SJSA1 (cell line): ENCODE measurements at places on chromosomes 12 and 14. TPM values are rescaled to one million over a fixed set of nuclear protein-coding genes. Genes with fewer than 3 reads are reported as not detected.

GRCh38 chr12:89092297-89092696, 260.0 kb downstream of the DUSP6 start:
- no peak for DNase-seq
- no peaks in the 10 kb centered on the region for H3K4me1 ChIP-seq
- H3K27ac ChIP-seq: no peak overlapping the region
- no peaks in the 10 kb centered on the region for H3K27me3 ChIP-seq
- H3K36me3 ChIP-seq: no peaks in the 10 kb centered on the region

KRT83 gene
- not detected in 2 replicates for total RNA-seq

DNA sequence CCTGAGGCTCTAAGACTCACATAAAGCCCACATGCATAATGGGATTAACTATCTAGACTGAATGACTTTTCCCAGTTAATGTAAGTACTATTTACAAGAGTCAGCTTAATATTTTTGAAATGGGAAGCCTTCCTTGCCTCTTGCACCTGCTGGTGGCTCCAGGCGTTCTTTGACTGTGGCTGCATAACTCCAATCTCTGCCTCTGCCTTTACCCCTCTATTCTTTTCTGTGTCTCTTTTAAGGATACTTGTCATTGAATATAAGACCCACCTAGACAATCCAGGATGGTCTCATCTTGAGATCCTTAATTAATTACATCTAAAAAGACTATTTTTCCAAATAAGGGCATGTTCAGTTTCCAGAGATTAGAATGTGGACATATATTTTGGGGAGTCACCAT, 66.9 kb upstream of the PCED1B start:
- DNase-seq: peak; percentile 62
- H3K27me3 ChIP-seq: no peaks in the 10 kb centered on the region
- peaks cover 41% of the 10 kb centered on the region for H3K4me1 ChIP-seq
- H3K27ac ChIP-seq: no peak overlapping the region

- H3K27me3 ChIP-seq: no peaks in the 10 kb centered on the region
- H3K4me3 ChIP-seq: no peak overlapping the region
- peaks cover 11% of the 10 kb centered on the region for H3K4me1 ChIP-seq
- DNase-seq: no peak
Measured at GRCh38 chr14:93072659-93073357, 42.9 kb downstream of the ITPK1 start.

DNA sequence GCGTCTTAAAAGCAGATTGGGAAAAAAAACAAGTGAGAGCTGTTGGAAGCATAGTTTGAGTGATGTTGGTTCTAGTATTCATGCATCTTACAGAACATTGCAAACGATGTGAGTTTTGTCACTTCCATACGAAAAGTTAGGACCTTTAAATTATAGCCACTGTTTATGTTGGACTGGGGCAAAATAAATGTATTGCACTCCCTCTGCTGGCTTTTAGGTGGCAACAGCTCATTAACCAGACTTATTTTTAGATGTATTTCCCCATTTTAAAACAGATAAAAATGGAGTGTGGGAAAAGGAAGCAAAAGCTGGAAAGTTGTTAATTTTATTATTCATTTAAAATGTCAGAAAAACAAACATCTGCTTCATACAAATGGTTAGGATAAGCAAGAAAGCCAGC, 111.9 kb downstream of the LGR5 start:
- no peaks in the 10 kb centered on the region for H3K36me3 ChIP-seq
- H3K27me3 ChIP-seq: no peaks in the 10 kb centered on the region
- DNase-seq: no peak
- H3K4me3 ChIP-seq: no peak overlapping the region

DNA sequence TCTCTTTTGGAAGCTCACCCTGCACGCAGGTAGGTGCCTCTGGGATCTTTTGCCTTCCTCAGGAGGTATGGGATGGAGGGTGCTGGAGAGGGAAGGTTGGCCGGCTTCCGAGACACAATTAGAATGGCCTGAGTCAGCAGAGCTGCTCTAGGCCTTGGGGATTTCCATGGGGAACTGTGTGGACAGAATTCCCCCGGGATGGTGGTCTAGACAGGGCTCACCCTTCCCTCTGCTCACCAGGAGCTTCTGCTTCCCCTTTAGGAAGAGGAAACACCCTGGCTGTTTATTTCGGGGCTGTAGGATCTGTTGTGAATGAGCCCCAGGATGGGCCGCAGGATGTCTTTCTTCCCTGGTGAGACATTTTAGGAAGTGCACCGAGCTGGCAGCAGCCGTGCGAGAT, 43.7 kb upstream of the TMED10 start:
- peaks cover 9% of the 10 kb centered on the region for H3K4me1 ChIP-seq
- H3K27me3 ChIP-seq: no peaks in the 10 kb centered on the region
- H3K27ac ChIP-seq: no peak overlapping the region

DNA sequence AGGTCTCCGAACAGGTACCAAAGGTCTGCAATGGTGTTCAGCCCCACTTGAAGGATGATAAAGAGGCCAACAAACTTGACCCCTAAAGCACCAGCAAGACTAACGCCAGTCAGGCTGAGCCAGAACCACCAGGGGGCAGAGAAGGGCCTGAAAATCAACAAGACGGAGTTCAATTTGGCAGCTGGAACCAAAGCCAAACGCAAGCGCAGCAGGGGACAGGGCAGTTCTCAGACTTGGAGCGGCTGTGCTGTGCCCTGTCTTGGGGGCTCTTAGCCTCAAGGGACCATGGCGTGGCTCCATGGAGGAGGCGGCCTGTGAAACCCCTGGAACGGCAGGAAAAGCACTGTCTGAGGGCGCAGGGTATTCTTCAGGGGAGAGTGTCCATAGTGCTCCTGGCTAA, 19.6 kb downstream of the POMT2 start:
- DNase-seq: peak; percentile 68
- no peaks in the 10 kb centered on the region for H3K27me3 ChIP-seq
- peaks cover 32% of the 10 kb centered on the region for H3K4me1 ChIP-seq
- no peak overlapping the region for H3K4me3 ChIP-seq
- H3K36me3 ChIP-seq: peaks cover 3% of the 10 kb centered on the region; the same call in 1 of the 2 replicates
- no peak overlapping the region for H3K27ac ChIP-seq

DNA sequence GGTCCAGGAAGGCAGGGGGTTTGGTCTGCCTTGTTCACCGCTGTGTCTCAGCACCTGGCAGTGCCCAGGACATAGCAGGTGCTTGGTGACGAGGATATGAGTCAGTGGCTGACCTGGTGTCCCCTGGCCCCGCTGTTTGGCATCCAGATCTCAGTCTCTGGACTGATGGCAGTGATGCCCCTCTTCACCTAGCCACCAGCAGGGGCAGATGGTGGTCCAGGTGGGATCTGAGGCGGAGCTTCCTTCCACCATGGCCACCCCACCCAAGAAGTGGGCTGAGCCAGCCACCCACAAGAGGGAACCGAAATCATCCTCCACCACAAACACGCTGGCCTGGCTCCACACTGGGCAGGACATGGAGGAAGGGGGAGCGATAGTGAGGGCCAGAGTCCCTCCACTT, 16.1 kb upstream of the SH2B3 start:
- no peak overlapping the region for H3K4me3 ChIP-seq
- no peaks in the 10 kb centered on the region for H3K27me3 ChIP-seq
- DNase-seq: no peak
- H3K27ac ChIP-seq: no peak overlapping the region
- no peaks in the 10 kb centered on the region for H3K36me3 ChIP-seq

DNA sequence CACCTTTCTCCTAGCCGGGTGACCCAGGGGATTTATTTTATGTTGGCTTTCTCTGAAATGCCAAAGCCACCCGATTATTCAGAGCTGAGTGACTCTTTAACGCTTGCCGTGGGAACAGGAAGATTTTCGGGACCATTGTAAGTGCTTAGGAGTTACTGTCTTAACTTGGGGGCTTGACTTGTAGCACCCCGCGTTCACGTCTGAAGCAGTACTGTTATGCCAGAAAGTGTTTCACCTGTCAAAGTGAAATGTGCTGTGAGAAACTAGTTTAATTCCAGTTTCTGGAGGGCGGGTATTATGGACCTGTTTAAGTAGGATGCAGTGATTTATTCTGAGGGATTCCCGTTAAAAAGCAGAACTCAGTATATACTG, 218 bp downstream of the LYSET start:
- H3K36me3 ChIP-seq: peaks cover 28% of the 10 kb centered on the region
- peak overlapping the region; percentile 23 for H3K27ac ChIP-seq
- H3K4me3 ChIP-seq: peak overlapping the region; percentile 73
- peak; percentile 34 for DNase-seq

DNA sequence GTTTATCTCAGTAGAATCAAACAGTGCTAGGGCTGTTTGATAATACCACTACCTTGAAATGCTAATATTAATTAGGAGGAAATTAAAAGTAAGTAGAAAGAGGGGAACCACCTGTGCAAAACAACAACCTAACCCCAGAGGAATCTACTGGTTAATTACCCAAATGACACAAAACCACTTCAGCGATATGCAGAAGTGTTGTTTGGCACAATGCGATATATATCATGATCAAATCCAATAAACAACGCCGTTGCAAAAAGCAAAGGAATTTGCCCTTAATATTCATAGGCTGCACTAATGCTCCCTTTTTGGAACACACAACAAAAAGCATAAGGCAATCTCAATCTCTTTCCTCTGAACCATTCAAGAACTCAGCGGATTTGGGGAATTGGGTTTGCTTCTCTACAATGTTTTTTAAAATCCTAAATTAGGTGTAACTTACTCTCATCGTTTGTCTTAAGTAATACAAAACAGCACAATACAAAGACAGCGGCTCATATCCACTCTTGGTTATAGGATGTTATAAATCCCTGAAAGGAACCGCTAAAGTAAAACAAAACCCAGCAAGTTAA, 1.5 kb downstream of the MAP4K5 start:
- peaks cover 43% of the 10 kb centered on the region for H3K36me3 ChIP-seq
- peaks cover 53% of the 10 kb centered on the region for H3K4me1 ChIP-seq
- peak; percentile 25 for DNase-seq
- H3K27me3 ChIP-seq: no peaks in the 10 kb centered on the region
- H3K4me3 ChIP-seq: peak overlapping the region; percentile 98

DNA sequence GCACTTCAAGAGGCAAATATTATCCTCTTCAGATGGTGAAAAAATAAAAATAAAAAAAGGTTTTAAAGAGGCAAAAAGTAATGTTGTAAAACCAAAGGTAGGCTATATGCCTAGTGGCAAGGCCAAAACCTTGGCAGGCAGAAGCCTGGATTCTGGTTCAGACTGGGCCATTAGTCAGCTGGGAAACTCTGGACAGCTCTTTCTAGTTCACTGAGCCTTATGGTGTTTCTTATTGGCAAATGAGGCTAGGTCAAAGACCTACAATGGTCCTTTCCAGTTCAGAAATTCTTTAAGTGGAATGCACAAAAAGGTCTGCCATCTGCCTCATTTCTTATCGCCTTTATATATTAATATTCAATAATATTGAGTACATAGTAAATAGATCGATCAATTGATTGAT, 44.6 kb downstream of the PTPRB start:
- no peak for DNase-seq
- no peaks in the 10 kb centered on the region for H3K4me1 ChIP-seq
- H3K36me3 ChIP-seq: peaks cover 4% of the 10 kb centered on the region; the same call in 1 of the 2 replicates
- no peak overlapping the region for H3K4me3 ChIP-seq
- H3K27me3 ChIP-seq: no peaks in the 10 kb centered on the region
- H3K27ac ChIP-seq: no peak overlapping the region

- H3K4me1 ChIP-seq: peaks cover 31% of the 10 kb centered on the region
- peaks cover 20% of the 10 kb centered on the region for H3K36me3 ChIP-seq
- DNase-seq: no peak
- H3K27me3 ChIP-seq: no peaks in the 10 kb centered on the region
- H3K4me3 ChIP-seq: peak overlapping the region; percentile 8; the same call in 1 of the 2 replicates
Measured at GRCh38 chr12:96218989-96219678, 25.0 kb downstream of the ELK3 start.

DNA sequence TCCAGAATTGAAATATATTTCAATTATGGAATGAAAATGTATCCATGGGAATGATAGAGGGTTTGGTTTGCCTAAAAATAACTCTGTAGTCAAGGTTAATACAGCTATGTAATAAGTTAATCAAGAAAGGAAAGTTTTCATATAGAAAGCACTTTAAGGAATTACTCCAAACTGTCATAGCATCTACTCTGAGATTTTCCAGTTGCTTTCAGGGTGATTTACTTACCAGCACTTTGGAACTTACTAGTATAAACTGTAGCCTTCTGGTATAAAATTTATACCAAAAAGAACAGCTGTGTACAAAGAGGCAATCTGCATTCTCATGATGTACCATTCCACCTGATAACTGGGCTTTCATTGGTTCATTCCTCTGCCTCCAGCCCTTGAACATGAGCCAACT, 87.1 kb downstream of the ARF6 start:
- DNase-seq: no peak
- no peaks in the 10 kb centered on the region for H3K27me3 ChIP-seq
- H3K27ac ChIP-seq: no peak overlapping the region
- H3K36me3 ChIP-seq: no peaks in the 10 kb centered on the region
- no peak overlapping the region for H3K4me3 ChIP-seq

DNA sequence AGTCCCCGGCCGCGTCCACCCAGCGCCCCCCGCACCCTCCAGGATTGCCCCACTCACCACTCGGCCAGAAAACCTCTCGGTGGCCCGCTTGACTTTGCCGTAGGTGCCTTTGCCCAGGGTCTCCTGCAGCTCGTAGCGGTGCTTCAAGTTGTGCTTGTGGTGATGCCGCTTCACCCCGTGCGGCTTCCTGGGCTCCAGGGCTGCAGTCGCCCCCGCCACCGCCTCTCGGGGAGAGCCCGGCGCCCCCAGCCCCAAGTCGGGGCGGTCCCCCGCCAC, 459 bp downstream of the NUAK1 start:
- peak overlapping the region; percentile 95 for H3K4me3 ChIP-seq
- H3K36me3 ChIP-seq: peaks cover 41% of the 10 kb centered on the region
- H3K27ac ChIP-seq: peak overlapping the region; percentile 99

ART4 gene
- 0.03 and 0.08 TPM in 2 replicates for total RNA-seq

GRCh38 chr12:52821826-52822660, 8.1 kb upstream of the KRT4 start:
- H3K27me3 ChIP-seq: peaks cover 90% of the 10 kb centered on the region
- DNase-seq: no peak
- H3K36me3 ChIP-seq: no peaks in the 10 kb centered on the region
- no peak overlapping the region for H3K4me3 ChIP-seq
- H3K4me1 ChIP-seq: peaks cover 11% of the 10 kb centered on the region

HOXC5 gene
- total RNA-seq: not detected in 2 replicates

CAPZA3 gene
- not detected in 2 replicates for total RNA-seq

C3AR1 gene
- 0.13 and 1.9 TPM in 2 replicates for total RNA-seq

NR1H4 gene
- total RNA-seq: 0.55 TPM in 1 of 2 replicates, not detected in the other

DNA sequence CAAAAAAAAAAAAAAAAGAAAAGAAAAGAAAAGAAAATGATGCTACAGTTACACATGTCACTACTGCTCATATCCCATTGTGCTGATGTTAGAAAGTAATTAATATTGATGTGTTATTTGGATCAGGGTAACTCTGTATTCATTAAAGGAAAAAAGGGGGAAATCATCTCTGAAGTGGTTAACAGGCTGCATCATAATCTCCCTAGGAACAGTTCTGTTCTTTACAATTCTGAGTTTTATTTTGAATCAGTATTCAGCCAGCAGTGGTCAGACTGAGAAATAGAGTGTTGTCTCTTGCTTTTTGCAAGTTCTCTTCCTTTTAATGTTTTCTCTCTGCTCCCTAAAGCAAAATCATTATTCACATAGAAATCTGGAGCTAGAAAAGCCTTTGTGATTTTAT, 128.6 kb upstream of the CRY1 start:
- H3K4me1 ChIP-seq: peaks cover 22% of the 10 kb centered on the region
- H3K4me3 ChIP-seq: no peak overlapping the region
- no peak for DNase-seq
- H3K36me3 ChIP-seq: no peaks in the 10 kb centered on the region
- H3K27me3 ChIP-seq: no peaks in the 10 kb centered on the region
